AG10803 (cell line): ENCODE measurements at places on chromosomes 4 and X.

- DNase-seq: peak; percentile 95
These were observed 146.8 kb downstream of the DCLK2 start for GRCh38 chr4:150224896-150225591.

DNA sequence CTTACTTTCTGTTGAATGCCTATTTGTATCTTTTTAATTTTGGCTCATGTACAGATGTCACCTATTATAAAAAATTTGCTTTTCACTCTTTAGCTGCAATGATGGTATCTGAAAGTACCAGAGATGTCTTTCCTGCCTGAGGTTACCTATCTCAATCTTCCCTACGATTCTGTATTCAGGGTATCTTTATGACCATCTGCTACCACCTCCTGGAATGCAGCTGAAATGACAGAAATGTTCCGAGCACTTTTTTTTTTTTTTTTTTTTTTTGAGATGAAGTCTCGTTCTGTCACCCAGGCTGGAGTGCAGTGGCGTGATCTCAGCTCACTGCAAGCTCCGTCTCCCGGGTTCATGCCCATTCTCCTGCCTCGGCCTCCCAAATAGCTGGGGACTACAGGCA is 136.4 kb downstream of the REPS2 start:
- peak; percentile 4 for DNase-seq

- DNase-seq: no peak
These were observed 37.2 kb downstream of the MAP9 start for GRCh38 chr4:155339588-155339987.

- no peak for DNase-seq
These were observed 9.6 kb upstream of the DUSP9 start for GRCh38 chrX:153637121-153638040.

DNA sequence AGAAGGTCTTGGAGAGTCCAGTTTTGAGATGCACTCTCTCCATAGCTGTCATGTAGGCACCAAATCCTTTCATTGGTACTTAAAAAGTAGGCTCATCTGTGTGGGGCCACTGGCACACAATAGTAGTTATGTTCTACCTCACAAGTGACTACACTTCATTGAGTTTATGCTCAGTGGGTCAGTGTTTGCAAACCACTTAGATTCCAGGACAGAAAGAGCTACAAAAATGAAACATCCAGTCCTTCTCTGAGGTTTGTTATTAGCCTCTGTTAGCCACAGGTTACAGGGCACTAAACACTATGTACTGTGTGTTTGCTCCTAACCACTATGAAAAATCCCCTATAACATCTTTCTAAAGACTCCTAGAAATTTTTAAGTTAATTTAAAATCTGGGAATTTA is 13.8 kb downstream of the RAB28 start:
- DNase-seq: no peak

GRCh38 chrX:49809891-49810632 is 19.0 kb upstream of the PAGE4 start:
- DNase-seq: no peak

GRCh38 chr4:1752284-1753041 is 31.1 kb downstream of the TACC3 start:
- no peak for DNase-seq

GRCh38 chr4:72326692-72327632 is 242.1 kb downstream of the ADAMTS3 start:
- peak; percentile 61 for DNase-seq

DNA sequence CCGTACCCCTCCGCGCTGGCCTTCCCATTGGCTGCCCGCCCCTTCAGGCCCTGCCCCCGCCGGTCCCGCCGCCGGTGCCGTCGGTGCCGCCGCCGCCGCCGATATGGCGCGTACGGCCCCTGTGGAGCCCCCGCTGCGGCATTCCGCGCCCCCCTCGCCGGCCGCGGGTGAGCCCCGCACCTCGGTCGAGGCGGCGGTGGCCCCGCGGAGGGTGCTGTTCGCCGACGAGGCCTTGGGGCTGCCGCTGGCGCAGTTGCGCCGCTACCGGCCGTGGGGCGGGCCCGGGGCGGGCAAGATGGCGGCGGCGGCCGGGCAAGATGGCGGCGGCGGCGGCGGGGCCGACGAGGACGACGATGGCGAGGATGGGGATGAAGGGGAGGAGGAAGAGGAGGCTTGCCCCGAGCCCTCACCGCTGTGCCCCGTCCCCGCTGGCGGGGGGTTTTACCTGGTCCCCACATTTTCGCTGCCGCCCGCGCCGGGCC is at the start of gene PPP1R3F:
Gene PPP1R3F (plus strand): TSS at position 27 of the 482 bp plus-strand sequence. CDS start 77 bp downstream, at position 104.
- DNase-seq: no peak

GRCh38 chr4:77143091-77143490 is 13.9 kb upstream of the CCNG2 start:
- DNase-seq: no peak

GRCh38 chrX:118901991-118902390 is 72.4 kb upstream of the LONRF3 start:
- no peak for DNase-seq

DNA sequence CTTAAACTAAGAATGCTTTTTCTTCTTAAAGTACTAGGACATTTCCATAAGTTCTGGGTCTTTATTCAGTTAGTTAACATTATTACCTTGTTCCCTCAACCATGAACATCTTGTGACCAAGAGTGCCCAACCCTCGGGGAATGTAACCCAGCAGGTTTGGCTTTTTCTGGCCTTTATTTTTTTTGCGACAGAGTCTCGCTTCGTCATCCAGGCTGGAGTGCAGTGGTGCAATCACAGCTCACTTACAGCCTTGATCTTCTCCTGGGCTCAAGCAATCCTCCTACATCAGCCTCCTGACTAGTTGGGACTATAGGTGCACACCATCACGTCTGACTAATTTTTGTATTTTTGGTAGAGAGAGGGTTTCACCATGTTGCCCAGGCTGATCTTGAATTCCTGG is 65.1 kb downstream of the USP11 start:
- no peak for DNase-seq

GRCh38 chr4:184693056-184693455 is 40.8 kb downstream of the CENPU start:
- DNase-seq: peak; percentile 51

- no peak for DNase-seq
These were observed 35.2 kb upstream of the GRIA2 start for GRCh38 chr4:157185363-157185762.

DNA sequence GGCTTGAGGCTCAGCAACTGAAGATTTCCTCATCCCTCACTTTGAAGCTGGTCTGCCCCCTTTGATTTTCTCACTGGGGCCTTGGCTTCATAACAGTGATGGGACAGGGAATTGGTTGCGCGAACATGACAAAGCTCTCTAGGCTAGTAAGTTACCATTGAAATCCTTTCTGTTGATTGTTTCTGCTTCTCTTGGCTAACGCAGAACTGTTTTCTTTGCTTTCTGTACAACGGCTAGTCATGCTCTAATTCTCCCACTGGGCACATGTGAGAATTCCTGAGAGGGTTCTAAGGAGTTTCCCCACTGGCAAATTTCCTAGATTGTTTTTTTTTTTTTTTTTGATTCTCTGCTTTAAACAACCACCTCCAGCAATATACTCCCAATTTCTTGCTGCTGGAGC is 738.6 kb downstream of the PCDH7 start:
- DNase-seq: peak; percentile 1

DNA sequence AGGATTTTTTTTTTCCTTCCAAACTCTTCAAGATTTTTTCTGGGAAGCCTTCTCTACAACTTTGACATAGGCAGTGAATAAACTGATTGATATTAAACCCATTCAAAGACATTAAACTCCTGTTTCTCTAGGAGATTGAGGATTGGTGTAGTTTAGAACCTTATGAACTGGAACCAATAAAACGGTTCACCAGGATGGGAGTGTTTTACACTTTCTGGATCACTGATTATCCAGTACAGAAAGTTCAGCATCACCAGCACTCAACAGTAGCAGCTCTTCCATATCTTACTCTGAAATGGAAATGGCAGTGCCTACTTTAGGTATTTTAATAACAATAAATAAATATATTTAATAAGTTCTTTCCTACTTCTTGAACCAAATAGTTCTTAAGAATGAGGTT is 76.7 kb downstream of the BMPR1B start:
- no peak for DNase-seq

DNA sequence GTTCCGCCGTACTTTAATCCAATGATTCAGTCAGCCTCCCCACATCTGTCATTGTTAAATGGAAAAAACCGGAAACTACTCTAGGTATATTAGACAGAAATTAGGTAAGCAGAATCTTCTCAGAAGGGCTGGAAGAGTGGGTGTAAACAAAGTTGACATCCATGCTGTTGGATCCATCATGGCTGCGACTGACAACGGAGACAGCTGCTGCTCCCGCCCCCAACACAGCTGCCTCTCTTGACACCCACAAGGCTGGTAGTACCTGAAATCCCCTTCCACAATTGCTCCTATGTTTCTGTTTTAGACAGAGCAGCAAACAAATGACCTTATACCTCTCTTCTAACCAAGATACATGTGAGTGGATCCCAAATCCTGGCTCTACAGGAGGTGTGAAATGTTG is 66.6 kb downstream of the RXFP1 start:
- no peak for DNase-seq

- peak; percentile 46 for DNase-seq
These were observed 68.1 kb downstream of the APBB2 start for GRCh38 chr4:41146196-41146595.

GRCh38 chr4:90317785-90318184 is 190.6 kb downstream of the CCSER1 start:
- DNase-seq: peak; percentile 63
